ENCODE measurements at places on chromosomes 6 and 20.

- peak; percentile 76 for DNase-seq
Observed at GRCh38 chr6:44156494-44157151, 2.0 kb upstream of the CAPN11 start.

DNA sequence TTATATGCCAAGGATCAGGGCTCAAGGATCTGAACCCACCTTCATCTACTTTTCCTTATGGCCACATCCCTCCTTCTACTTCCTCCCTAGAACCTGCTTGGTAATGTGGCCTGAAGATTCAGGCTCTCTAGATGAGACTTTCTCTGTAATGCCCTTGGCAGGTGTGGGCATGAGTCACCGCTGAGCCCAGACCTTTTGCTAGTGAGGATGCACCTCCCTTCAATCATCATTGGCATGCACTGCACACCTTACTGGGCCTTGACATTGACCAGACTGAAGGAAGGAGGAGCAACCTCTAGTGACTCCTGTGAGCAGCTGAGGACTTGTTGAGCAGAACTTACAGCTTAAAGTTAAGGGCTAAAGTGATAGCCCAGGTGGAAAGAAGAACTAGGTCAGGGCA, 405.3 kb downstream of the MAFB start:
- no peak for DNase-seq

- no peak for DNase-seq
Observed at GRCh38 chr6:132357120-132357519, 44.2 kb downstream of the MOXD1 start.

GRCh38 chr20:59258221-59258621, 42.2 kb upstream of the EDN3 start:
- DNase-seq, result no peak

DNA sequence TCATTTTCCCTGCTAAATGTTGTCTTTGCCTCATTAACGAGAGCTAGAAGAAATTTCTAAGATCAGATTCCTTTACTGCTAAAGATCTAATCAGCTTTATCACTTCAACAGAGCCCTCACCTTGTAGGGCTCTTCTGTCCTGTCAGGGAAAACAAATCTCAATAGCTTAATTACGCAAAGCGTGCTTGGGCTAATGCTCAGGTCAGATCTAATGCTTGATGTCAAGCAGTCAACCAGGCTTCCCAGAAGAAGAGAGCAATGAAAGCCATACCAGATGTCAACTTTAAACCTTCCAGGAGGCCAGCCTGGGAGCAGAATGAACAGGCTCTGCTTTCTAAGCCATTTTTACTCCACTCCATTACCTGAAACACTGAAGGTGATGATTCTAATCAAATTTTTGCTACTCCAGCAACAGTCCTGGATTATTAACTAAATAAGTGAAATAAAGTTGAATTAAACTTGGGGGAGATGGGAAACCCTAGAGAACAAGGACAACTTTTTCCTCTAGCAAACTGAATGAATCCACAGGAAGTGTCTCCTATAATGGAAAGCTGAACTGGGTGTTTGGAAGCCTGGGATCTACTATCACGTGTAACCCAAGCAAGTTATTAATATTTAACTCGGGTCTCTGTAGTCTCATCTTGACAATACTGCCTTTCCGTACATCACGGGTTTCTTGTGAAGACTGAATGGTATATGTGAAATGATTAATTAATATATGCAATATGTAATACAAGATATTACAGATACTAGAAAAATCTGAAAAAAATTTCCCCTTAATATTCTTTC, 273.7 kb downstream of the PTPRK start:
- peak; percentile 26 for DNase-seq

DNA sequence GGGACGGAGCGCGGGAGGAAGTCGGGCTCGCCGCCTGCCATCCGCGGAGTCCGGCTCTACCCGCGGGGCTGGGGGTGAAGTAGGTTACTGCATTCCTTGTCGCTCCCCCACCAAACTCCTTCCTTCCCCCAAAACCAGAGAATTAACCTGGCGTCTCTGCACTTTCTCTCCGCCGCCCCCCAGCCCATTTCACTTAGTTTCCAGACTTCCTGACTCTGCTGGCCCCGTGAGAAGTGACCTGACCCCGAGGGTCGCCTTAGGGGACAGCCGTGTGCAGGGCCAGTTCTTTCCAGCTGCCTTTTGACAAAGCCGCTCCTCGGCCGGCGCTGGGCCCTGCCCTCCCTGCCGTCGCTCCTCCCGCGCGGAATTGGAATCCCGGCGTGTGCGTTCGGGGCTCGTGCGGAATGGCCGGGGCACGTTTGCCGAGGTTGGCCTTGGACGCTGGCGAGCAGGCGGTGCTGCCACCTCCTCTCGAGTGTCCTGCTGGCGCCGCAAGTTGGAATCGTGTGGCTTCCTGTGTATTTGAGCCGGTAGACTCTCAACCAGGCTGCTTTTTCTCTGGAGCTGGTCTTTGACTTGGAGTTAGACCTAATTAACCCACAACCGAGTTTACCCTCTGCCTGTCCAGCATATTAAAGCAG, 650 bp downstream of the DCBLD1 start:
- DNase-seq, result peak; percentile 90

DNA sequence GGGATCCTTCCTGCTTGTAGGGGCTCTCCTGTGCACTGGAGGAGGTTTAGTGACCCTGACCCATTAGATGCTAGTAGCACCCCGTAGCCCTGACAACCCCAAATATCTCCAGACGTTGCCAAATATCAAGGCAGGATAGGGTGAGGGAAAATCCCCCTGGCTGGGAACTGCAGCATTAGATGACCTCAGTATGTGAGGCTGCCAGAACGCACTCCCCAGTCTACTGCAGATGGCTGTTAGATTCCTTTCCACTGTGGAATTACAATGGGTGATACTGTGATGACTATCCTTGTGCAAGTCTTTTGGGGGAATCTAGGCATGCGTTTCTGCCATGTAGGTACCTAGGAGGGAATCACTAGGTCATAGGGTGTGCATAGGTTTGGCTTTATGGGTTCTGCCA, 226.3 kb upstream of the KCNG1 start:
- DNase-seq, result no peak

DNA sequence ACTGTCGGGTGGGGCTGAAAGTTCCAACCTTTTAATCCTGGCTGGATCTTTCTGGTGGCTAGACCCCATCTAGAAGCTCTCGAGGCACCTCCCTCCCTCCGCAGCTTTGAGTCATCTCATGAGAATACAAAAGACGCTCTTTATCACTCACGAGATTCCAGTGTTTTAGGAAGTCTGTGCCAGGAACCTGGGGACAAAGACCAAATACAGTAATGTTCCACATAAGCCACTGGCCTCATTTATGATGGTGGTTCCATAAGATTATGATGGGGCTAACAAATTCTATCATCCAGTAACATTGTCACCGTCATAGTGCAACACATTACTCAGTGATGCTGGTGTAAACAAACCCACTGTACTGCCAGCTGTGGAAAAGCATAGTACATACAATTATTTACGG, 48.7 kb downstream of the NCOA7 start:
- peak; percentile 14 for DNase-seq

DNA sequence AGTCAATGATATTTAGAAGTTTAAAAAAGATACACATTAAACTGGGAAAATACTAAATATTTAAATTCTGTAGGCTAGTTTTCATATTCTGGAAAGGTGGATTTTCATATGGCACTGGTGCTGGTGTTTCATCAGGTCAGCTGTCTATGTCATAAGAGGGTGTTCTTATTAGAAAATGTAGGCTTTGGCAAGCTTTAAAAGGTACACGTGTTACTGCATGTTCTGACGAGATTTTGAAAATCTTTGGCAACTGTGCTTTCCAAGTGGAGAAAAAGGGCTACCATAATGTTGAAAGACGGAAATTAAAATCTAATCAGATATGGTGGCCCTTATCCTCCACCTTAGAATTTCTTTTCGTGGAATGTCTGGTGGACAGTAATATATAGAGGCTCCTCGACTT, 30.0 kb downstream of the SLC22A3 start:
- DNase-seq, result no peak

DNA sequence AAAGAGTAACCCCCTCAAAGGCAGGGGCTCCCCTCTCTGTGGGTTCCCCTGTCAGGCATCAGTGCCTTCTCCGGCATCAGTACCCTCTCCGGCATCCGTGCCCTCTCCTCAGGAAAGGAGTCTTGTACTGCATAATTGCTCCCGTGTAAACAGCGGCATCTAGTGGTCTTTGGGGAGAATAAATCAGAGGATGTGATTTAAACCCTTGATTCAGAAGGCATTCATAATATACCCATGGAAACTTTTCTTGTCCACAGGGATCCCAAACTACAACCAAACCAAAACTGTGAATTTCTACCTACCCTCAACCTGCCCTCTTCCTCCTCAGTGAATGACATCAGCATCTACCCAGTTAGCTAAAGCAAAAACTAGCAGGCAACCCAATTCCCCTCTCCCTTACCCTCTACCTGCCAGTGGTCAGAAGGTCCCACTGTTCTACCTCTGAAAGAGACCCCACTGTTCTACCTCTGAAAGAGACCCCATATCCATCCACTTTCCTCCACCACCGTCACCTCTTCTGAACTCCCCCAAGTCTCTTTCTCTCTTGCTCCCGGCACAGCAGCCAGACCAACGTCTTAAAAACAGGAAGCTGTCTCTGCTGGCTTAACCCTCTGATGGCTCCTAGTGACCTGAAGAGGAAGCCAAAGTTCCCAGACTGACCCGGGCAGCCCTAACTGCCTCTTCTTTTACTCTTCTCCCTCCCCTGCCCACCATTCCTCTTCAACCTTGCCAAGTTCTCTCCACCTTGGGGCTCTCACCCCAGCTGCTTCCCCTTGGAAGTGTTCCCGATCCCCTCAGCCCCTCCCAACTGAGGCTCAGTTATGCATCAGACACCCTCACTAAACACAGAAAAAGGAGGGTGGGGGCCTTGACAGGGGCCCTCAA, 27.2 kb downstream of the UBE2V1 start:
- DNase-seq, result peak; percentile 42

DNA sequence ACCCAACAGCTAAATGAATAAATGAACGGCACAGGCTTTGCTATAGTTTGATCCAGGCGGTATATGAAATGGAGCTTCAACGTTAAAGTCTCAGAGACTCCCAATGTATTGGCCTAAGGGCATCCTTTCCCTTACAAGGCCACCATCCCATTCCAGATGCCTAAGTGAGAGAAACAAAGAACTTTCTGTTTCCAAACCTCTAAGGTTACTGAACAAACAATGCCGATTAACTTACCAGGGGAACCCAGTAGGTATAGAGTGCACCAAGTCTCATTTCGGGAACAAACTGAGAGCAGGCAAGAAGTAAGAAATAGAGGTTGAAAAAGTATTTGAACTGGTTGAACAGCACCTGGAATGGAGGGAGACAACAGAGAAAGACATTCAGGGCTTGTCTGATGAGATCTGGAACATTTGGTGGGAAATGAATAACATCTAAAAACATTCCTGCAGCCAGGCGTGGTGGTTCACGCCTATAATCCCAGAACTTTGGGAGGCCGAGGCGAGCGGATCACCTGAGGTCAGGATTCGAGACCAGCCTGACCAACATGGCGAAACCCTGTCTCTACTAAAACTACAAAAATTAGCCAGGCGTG, 42.5 kb downstream of the ATP9A start:
- peak; percentile 32 for DNase-seq

DNA sequence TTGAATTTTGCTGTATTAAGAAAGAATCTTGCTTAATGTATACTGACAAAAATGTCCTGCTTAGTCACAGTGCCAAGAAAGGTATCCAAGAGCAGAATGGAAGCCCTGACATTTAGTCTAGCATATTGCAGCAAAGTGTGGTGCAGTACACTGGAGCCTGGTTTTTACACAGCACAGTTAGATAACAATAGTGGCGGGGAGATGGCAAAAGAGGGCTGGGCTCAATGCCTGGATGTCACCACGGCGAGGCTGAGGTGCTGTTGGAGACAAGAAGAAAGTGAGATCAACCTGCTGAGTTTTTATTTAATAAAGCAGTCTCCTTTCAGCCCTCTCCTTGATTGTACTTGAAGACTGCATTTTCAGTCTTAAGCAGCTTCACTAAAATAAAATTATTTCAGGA, 426.0 kb downstream of the LMBRD1 start:
- no peak for DNase-seq

- DNase-seq, result no peak
Observed at GRCh38 chr6:23977706-23978105, 148.3 kb upstream of the NRSN1 start.

DNA sequence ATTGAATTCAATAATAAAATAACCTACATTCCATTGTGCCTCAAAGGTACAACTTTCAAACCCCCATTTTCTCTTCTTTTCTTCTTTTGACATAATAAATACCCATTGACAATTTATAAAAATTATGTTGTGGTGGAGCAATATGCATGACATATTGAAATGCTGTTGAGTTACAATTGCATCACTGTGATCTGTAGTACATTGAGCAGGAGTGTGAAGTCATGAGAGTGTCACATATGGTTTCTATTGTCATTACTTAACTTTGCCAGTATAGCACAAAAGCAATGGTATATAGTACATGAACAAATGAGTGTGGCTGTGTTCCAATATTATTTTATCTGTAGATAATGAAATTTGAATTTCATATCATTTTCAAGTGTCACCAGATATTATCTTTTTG, 441.3 kb downstream of the GJA1 start:
- DNase-seq, result no peak

Data from ELF-1 (cell line).